CD4-positive, alpha-beta T cell treated with Interleukin-6 for 4 hours (primary cell): ENCODE measurements at places on chromosomes 5 and 9.

- DNase-seq: no peak
Measured at GRCh38 chr9:784916-785315, 56.6 kb upstream of the DMRT1 start.

DNA sequence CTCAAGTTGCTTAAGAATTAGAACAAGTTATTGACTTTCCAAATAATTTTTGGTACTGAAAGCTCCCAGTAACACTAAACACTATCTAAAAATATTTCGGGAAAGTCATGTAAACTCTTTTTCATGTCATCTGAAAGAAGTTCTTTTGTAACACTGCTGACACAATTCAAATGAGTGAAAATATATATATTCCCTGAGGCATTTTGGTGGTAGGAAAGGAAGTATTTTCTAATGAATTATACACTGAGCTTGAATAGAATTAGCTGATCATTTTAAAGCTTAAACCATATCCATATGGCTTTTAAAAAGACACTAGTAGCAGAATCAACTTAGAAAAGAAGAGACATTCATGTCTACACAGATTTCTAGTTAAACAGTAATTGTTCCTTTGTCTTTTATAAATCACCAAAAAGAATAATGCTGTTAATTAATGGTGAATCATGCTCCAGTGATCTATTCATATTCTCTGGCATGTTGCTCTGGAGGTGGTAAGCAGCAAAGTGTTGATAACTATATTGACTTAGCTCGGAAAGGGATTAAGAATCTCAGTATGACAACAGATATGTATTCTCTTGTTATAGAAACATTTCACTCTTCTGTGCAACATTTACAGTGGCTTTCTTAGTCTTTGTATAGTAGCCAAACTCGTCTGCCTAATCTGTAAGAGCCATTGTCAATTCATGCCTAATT lies 27.4 kb upstream of the RFX3 start:
- no peak for DNase-seq

- DNase-seq: no peak
Measured at GRCh38 chr5:111511831-111512374, 432 bp downstream of the STARD4 start.

DNA sequence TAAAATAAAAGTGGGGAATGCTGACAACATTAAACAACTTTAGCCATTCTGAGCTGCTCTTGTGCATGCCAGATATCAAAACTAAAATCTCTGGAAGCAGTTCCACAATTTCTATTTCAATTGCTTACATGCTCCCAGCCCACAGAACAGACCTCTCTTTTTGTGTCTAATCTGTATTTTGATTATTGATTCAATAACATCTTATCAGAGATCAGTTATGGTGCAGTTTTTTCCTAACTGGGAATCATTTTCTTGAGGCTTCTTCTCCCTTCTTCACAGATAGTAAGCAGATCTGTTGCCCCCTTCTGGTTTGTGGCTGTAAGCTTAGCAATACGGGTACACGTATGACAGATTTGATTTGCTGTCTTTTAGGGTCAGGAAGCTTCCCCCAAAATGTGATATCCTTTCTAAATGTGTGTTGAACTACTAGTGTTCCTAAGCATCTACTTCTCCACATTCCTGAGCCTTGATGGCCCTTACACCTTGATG lies 39.4 kb downstream of the MRPS27 start:
- DNase-seq: no peak

DNA sequence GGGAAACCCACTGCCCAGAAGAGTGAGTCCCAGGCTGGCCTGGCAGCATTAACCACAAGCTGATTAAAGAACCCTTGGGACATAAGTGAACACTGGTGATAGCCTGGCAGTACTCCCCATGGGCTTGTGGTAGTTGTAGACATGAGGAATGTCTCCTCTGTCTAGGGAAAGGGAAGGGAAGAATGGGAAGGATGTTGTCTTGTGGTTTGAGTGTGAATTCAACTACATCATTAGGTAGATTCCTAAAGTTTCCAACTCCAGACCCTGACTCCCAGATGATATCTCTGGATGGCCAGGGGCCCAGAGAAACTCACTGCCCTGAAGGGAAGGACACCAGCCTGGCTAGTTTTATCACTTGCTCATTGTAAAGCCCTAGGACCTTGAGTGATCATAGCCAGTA lies 1012.4 kb upstream of the COX7C start:
- no peak for DNase-seq

GRCh38 chr9:120541921-120542320 lies 38.0 kb downstream of the CDK5RAP2 start:
- no peak for DNase-seq

DNA sequence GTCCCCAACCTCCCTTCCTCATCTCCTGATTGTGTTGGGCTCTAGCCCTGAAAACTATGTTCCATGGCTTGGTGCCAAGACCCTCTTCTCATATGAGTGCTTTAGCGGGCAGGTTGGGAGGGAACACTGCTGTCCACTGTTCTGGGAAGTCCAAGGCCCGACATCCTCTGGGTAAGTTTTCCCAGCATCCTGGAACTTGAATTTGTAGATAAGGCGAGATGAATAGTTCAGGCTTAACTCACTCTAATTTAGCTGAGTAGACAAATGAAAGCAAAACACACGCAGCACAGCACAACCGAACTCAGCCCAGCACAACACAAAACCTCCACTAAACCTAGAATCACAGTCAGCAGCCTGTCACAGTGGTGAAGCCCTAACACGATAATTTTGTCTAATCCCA lies 95.3 kb upstream of the SLC28A3 start:
- DNase-seq: no peak

GRCh38 chr5:71588533-71588885 lies 1.4 kb downstream of the MCCC2 start:
- no peak for DNase-seq

DNA sequence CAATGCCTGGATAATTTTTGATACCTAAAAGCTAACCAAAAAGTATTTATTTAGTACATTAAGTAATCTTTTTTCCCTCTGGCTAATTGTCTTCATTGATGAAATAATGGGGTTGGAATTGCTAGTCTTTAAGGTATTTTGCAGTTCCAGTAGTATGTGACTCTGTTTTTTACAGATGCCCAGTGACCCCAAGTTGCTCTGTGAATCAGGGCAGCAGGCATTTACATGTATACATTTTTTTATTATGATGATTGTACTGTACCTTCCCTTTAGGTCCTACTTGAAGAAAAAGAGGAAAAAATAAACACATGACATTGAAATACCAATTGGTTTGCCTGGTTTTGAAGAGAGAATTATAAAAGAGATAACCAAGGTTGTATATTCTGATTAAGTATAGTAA lies 385.5 kb downstream of the ADGRV1 start:
- no peak for DNase-seq

DNA sequence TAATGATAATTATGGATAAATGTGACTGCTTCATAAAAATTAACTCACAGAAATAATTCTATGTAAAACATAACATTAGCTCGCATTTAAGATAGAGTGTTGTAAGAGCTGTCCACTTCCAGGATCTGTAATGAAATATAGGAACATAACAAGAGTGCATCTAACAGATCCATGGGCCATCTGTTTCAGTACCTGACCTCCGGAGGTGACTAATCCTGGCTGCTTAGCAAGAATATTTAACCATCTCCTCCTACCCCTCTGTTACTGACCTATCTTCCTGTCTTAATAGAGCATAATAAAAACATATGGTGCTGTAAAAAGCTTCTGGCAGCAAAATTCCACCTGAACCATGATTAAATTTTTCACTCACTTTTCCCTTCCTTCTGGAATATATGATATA lies 7.1 kb downstream of the PLCXD3 start:
- DNase-seq: no peak

DNA sequence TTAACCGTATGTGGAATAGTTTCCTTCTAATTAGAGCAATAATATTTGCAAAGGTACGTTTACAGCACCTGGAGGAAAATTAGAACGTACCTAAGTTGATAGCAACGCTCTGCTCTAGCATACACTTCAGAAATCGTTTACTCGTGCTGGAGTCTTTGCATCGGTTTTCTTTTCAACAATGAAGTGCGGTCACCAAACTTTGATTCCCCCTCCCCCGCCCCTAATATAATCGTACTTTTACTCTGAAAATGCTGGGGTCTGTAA lies 506 bp downstream of the ADAMTS19 start:
- DNase-seq: no peak

GRCh38 chr5:88401686-88402085 lies 133.0 kb upstream of the TMEM161B start:
- DNase-seq: no peak

DNA sequence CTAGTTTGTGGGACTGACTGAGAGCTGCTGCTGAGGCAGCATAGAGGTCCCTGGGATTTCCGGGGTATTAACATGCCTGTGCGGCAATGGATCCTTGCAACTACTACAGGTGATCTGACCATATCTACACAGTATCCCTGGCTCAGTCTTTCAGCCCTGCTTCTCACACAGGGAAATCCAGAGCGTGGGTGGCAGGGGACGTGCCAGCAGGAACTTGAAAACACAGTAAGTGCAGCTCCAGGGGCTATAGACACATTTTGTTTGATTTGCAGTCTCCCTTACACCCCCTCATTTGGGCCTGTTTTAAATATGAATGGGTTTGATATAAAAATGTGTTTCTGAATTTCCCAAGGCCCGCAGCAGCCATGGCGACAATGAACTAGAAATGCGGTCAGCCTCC lies 209.5 kb downstream of the DCP2 start:
- no peak for DNase-seq

DNA sequence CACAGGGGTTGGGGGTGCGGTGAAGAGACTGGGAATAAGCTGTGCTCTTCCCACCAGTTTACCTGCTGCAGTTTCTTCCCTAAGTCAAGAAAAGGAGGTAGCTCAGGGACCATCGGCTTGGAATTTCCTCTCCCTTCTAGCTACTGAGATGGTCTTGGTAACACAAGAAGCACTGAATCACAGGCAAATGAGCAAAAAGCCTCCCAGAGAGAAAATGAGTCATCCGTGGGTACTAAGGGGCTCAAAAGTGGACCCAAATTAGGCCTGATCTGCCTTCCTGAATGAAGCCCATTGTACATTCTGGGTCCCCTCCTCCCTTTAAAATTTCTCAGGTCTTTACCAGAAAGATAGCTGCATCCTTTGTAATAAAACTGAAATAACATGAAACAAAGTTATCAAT lies 49.9 kb downstream of the PTPN3 start:
- no peak for DNase-seq

GRCh38 chr9:72888067-72888466 lies 64.8 kb downstream of the ALDH1A1 start:
- no peak for DNase-seq

- DNase-seq: no peak
Measured at GRCh38 chr9:109046346-109046745, 33.0 kb upstream of the CTNNAL1 start.

DNA sequence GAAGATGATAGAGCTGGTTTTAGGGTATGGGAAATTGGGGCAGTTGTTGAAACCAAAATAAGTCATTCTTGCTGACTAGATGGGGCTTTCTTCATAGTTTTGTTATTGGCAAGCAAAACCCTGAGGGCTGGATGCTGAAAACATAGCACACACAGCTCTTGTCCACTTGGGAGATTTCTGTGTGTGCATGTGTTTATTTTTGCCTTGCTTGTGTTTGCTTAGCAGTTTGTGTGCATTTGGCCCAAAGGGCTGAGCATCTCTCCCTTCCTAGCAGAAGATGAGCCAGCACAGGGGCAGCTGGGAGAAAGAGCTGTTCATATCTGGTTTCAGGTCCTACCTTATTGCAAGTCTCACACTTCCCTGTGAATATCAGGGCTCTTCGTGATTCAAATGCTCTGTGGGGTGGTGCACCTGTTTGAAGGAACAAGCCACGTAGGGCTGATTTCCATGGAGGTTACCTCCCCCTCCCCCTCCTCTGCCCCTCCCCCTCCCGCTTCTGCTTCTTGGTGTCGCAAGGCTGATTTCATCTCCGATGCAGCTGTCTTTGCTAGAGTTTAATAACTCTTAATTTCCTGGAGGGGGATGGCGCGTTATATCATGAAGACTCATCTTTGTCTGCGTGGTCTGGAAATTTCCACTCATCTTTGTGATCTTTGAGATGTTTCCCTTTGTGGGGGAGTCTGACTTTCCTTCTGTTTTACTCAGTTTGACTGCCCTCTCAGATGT lies 296.5 kb downstream of the ARHGAP26 start:
- no peak for DNase-seq

GRCh38 chr5:116571568-116572349 lies 2.9 kb downstream of the SEMA6A start:
- DNase-seq: no peak

DNA sequence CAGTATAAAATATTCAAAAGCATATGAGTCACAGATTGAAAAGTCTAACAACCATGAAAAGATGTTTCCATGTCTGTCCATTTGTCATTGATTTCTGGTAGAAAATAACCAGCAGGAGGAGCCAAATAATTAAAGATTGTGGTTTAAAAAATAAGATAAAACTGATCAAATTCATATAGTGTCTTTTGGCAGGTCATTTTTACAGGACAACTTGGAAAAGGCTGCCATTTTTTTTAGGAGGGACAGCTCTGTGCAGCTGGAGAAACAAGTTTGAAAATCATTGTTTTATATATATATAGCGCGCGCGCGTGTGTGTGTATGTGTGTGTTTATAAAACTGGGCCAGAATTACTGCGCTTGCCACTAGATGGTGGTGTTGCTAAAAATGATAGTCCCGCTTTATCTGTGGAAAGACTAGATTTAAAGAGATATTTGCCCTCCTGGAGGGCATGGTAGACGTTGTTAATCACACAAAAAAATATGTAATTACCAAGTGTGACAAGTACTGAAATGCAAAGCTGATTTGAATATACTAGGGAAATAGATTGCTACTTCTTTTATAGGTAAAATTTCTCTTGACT lies 1.3 kb upstream of the TRMO start:
- peak; percentile 81 for DNase-seq

- DNase-seq: no peak
Measured at GRCh38 chr5:32069396-32069795, 104.7 kb downstream of the GOLPH3 start.

GRCh38 chr9:38371495-38371894 lies 21.0 kb upstream of the ALDH1B1 start:
- peak; percentile 37 for DNase-seq

GRCh38 chr5:8719796-8720195 lies 826.1 kb downstream of the SEMA5A start:
- no peak for DNase-seq

DNA sequence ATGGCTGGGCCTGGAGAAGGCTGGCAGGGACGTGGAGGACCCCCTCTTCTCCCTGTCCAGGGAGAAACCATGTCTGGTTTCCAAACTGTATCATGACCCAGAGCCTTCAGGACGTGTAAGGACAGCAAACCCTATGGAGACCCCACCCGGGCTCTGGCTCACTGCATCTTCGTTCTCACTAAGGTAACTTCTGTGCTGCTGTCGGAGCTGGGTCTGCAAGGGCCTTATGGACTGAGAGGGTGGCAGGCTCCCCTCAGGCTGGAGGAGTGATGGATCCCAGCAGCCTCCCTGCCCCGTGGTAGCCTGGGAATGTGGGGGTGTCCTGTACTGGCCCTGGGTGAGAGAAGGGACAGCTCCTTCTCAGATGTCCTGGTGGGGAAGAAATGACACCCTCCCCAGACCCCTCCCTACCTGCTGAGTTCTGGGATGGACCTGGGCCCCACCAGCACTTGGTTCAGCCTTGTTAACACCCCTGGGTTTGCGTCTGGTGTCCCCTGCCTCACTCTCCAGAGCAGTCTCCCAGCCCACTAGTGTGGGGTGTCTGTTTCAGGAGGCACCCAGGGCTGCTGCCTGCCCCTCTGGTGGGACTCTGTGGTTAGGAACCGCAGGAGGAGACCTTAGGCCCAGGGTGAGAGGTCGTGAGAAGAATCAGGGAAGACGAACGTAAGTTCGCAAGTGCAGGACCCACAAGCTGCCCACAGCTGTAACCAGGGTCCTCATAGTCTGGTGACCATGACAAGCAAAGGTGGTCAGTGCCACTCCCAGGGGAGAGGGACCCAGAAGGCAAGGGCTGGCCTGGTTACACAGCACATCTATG lies 6.6 kb downstream of the SPATA31E1 start:
- DNase-seq: no peak
